ENCODE measurements at places on chromosomes 1 and 21.

DNA sequence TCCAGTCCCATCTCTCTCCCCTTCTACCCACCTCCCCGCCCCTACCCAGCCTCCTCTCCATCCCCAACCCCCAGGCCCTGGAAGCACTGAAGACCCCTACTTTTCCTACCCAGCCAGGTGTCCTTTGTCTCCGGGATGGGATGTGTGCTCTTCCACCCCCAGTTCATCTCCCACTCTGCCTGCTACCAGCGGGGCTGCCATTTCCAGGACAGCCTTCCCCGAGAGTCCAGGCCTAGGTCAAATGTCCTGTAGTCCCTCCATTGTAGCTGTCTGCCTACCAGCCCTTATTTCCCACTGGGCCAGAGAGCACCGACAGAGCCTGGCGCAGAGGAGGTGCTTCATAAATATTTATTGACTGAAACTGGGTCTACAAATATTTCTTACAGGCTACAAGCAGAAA lies 72.0 kb upstream of the TLR5 start:
- no peak for DNase-seq

DNA sequence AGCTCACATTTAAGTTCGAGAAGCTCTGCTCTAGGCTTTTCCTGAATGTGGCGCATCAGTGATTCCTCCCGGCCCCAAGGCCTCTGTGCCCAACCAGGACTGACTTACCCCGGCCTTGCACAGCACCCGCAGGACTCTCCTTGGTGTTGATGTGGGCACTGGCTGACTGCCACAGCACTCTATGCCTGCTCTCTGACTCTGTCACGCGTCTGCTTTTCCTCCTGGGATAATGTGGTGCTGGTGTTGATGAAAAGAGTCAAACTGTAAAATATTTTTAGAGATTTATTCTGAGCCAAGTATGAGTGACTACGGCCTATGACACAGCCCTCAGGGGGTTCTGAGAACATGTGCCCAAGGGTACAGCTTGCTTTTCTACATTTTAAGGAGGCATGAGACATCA lies 15.5 kb upstream of the SLC2A5 start:
- DNase-seq = no peak

- no peak for DNase-seq
These were observed 138.7 kb downstream of the RUNX1 start for GRCh38 chr21:34910396-34910795.

DNA sequence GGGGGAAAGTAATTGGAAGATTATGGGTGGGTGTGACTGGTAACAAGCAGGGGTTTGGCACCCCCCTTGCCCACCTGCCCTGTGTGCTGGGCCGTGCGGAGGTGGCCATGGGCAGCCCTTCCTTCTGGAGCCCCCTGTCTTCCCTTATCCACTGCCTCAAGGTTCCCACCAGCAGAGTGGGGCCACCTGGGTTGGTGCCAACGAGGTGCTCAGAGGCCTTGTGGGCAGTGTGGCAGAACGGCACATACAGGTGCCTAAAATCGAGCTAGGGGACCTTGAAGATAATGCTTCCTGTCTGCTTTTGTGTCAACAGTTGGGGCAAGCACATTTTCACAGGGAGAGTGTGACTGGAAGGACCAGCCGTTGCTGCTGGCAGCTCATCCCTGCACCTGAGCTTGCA lies 161.8 kb downstream of the PCBP3 start:
- no peak for DNase-seq

DNA sequence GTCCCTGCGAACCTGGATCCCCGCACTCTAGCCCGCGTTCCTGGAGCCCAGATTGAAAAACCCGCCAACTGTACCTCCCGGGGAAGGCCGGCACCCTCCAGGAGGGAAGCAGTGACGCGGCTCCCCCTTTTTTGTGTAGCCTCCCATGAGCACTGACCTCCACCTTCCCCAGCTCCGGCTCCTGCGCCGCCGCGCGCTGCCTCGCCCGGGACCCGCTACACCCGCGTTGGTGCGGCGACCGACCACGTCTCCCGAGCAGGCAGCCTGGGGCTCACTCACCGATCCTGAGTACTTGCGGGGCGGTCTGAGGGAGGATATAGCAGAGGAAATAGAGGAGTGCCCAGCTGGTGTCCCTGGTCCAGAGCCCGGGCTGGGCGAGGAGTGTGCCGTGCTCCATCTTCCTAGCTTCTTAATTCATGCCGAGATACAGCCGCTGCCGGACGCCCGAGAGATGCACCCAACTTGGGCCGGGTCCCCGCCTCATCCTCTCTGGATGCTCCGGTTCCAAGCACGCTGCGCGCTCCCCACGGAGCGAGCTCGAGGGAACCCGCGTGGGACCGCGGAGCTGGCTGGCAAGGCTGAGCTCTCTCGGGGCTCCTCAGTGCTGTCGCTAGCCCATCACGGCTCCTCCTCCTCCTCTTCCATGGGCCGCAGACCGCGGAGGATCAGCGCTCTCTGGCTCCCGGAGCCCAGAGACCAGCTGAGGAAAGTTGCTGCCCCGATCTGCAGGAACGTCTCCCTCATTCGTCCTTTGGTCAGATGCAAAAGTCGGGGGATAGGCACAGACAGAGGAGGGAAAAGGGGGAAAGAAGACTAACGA lies 482 bp downstream of the GRIK1 start:
- no peak for DNase-seq

DNA sequence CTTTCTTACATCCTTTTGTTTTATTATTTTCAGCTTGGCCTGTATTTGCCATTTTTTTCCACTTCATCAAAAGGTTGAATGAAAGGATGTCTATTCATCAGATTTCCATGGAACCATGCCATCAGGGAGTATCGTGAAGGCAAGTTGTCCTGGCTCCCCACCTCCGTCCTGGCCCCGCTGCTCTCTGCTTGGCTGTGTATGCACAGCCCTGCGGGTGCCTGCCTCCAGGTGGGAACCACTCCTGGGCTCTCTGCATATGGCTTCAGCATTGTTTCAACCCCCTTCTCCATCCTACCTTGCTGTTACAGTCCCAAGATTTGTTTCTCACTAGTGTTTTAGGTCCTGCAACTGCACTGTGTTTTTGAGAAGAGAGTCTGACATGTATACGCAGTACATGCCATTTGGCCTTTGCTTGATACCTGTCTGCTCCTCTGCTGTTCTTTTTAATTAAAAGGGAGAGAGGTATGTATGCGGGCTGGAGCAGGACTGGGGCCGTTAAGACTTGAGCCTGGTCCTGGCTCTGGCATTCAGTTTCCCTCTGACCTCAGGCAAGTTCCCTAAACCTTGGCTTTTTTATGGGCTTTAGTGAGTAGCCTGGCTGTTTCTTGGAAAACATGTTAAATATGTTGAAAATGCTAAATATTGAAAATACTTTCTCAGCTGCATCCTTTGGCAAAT lies 69.9 kb upstream of the GCLM start:
- DNase-seq = no peak

DNA sequence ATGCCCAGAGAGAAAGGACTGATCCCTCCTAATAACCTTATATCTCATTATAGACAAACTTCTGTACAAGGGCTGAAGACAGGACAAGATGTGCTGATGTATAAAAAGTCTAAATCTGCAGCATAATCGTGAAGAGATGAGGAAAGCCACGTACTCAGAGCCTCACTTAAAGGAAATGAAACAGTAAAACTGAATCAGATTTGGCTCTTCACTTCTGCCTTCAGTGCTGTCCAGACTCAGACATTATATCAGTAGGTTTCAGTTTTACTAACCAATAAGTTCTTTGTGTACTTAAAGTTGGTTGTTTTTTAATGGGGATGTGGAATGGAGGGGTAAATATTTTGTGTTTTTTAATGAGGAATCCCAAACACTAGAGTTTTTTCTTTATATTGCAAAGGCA lies 45.3 kb upstream of the RGS1 start:
- DNase-seq = no peak

DNA sequence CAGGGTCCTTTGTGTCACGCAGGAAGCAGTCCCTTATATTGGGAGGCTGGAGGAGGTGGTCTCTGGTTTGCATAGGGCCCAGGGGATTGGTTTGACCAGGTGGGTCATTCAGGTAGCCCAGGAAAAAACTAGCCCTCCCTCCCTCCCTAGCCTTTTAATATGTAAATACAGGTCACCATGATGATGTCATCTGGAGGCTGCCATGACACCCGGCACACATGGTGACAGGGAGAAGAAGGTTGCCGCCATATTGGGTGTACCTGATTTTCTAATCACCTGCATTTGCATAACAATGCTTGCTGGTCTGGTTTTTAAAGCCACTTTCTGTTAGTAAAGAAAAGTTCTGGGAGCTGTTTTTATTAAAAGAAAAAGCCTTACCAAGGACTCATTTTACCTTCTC lies 791.0 kb upstream of the ADGRL4 start:
- no peak for DNase-seq

- no peak for DNase-seq
These were observed 61.5 kb upstream of the WLS start for GRCh38 chr1:68293609-68294366.

DNA sequence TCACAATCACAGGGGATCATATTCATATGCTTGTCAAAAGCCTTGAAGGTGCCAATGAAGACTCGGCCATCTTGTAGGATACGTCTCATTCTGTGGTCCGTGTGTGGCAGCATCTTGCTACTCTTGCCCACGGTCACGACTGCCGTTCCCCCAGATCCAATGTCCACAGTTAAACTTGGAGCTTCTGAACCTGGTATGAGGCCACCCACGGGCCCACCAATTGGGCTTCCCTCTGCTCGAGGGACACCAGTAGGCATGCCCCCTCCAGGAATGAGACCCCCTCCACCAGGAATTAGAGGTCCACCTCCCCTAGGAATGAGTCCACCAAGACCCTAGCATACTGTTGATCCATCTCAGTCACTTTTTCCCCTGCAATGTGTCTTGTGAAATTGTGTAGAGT lies 39.6 kb downstream of the MORN1 start:
- no peak for DNase-seq

DNA sequence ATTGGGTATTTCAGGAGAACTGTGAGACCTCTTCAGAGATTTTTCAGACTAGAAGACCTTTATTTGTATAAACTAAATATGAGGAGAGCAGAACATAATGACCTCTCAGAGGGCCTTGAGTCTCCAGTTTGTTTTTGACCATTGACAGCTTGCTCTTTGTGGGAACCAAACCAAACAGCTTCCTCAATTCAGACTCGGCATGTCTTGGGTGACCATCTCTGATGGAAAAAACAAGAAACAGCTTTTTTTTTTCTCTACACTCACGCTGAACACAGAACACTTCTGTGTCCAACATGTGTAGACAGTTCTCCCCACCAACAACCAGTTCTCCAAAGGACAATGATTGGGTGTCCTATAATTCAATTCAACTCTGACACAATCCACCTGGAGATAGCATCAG lies 11.5 kb downstream of the ATP1A4 start:
- DNase-seq = no peak

DNA sequence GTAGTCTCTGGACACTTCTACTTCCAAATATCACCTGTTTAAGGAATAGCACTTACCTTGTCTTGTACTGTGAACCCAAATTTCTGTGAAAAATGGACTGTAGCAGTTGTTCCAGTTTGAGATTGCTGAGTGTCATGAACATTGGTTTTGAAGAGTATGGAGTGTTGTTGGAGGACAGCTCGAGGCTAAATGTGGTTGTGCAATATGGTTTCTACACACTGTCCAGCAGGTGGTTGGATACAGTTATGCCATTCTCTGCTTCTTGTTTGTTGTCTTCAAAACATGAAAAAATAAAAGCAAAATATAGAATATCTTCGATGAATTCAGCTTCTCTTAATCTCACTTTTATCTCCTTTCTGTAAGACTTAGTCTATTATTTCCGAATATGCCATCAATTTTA lies 67.1 kb downstream of the DDR2 start:
- no peak for DNase-seq

DNA sequence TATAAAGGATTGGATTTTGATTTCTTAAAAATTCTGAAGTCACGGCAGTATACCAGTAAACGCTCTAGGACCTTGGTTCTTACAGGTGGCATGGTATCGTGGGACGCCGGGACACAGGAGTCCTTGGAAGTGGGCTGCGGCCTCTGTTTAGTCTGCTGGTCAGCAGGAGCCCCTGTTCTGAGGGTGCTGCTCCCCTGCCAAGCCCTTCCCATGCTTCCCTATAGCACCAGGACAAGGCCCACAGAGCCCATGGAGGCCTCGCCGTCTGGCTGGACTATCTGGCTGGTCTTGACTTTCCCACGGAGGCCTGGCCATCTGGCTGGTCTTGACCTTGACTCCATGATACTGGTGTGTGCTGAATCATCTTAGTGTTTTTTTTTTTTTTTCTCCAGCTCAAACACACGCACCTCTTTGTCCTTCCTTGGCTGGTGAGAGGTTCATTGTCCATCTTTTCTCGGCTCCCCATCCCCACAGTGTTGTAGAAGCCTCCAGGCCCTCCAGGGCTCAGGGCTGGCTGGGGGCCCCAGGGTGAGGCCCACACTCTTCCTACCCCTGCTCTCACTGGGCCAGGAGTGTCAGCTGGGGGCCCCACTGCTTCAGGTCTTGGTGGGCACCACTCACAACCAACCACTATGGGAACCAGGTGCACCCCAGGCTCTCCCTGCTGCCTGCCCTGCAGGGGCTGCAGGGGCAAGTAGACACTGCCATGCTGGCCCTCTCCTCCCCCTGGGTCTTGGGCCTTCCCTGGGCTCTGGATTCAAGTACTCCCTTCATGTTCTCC lies 16.5 kb upstream of the TTC34 start:
- no peak for DNase-seq

DNA sequence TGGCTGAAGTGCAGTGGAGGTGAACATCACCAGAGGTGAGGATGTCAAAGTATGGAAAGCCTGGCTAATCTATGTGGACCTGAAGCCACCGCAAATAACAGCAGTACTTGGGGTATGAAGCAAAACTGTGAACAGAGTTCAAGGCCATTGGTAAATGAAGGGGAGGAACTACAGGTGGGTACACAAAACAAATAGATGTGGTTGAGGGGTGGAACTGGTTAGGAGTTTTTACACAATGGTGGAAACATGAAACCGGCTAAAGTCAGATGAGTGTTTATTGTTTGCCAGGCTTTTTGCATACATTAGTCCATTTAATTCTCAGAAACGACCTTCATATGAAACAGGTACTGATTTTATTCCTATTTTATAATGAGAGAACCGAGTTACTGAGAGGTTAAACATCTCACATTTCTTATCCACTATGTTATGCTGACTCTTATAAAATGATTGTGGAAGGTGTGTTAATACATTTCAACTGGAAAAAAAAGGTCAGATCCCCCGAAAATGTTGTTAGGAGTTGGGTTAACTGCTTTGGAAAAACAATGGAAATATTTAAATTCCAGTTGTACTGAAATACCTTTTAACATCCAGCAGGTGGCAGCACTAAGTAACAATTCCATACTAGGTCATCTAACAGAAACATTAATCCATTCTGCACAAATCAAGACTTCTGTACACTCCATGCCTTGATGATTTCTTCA lies 44.3 kb upstream of the GTF2B start:
- DNase-seq = no peak

- no peak for DNase-seq
These were observed 154.4 kb downstream of the HHAT start for GRCh38 chr1:210482945-210483617.

Data from NCI-H2081 treated with DMSO at 0.1 percent for 48 hours (cell line).